ENCODE measurements at places on chromosomes 13 and 19.

DNA sequence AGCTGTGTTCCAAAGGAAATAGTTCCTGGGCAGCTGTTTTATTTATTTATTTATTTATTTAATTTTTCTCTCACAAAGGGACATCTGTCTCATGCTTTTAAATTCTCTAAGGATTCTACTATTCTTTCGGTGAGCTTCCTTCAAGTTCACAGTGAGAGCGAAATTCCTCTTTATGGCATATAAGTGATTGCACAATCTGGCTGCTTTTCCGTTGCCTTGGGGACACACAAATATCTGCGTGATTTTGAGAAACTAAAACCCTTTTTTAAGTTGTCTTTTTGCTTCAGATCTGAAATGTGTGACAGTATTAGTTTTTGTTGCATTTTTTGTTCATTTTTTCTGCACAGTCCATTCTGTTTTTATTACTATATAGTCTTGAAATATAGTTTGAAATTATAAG is 19.2 kb downstream of the ZNF486 start:
- no peak for DNase-seq

- DNase-seq, result no peak
Measured at GRCh38 chr13:54980651-54981050, 1952.0 kb downstream of the OLFM4 start.

- no peak for DNase-seq
Measured at GRCh38 chr13:32638739-32639138, 52.5 kb downstream of the PDS5B start.

DNA sequence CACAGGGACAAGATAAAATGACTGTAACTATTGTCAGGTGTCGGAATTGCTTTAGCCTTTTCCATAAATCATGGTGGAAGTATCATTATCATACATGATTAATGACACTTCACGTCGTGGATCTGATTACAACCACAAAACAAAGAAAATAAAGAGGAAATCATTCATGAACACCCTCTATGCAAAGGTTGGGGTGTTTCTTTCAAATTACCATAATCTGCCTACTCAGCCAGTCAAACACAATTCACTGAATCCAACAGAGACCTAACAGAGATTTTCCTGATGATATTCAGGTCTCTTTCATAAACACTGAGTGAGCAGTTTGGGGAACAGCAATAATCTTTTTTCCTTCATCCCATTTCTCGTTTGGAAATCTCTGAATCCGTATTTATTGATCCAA is 625.6 kb downstream of the DCT start:
- DNase-seq, result no peak

DNA sequence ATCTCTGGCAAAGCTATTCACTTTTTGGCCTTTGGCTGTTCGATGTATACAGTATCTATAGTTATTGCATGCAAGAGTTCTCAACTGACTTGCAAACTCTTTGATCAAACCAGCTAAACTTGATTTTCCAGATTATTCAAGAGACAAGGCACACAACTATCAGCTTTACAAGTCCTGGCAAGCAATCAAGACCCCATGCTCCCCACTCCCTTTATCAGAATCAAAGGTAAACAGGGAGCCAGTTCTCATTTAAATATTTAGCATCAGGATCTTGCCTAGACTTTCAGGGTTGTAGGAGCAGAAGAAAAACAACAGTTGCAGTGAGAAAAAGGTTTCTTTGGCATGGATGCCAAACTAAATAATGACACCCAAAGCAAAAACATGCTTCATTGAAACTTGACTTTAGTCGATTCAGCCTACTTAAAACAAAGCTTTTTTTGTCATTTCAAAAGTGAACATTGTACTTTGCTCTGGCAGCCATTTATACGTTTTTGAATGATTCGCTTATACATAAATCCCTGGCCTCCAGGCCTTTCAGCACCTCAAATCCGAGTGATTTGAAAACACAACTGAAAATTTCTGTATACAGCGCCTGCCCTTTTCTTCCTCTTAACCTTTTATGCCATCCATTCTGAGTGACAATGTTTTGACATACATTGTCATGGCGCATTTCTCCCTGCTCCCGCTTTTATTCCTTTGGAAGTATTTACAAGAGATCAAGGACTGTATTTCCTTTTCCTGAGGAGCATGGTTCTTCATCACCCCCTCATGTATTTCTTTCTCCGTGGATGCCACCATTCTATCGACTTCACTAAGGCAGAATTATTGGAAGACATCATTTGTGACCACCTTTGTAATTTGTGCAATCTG is 340.8 kb downstream of the KLF5 start:
- no peak for DNase-seq

DNA sequence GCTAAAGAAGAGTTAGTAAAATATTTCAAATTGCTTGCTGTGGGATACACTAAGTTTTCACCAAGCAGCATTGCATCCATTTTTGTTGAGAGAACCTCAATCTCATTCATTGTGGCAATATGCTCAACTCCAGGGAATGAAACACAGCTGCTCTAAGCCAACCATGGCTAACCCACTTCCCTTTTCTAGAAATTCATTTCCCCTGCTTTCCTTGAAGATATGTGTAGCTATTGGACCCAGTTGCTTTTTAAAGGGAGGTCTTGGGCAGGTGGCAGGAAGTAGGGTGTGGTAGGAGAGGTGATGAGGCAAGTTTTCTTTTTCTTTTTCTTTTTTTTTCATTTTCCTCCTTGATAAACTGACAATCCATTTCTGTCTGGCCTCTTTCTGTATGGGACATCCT is 452.2 kb downstream of the FGF14 start:
- no peak for DNase-seq

DNA sequence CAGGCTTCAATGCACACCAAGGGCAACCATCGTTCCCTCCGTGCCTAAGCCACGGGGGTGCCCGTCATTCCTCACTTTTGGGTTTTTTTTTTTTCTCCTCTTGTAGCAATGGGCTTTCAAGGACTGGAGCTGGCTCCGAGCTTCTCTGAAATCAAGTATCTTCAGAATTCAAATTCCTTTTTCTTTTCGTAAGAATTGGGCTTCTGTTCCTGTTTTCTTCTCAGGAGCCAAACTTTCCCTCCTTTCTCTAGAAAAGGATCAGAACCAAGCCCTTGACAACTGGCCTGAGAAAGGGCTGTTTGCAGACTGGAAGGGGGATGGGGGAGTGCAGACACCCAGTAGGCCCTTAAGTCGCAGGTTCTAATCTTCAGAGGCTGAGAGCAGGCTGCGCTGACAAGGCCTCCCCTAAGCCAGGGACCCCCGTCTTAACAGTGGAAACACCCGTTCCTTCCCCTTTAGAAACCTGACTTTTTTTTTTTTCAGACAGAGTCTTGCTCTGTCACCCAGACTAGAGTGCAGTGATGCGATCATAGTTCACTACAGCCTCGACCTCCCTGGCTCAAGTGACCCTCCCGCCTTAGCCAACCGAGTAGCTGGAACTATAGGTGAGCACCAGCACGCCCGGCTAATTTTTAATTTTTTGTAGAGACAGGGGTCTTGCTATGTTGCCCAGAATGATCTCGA is 51.6 kb downstream of the RFX2 start:
- DNase-seq, result no peak

- DNase-seq, result no peak
Measured at GRCh38 chr19:17658666-17659065, 29.5 kb downstream of the UNC13A start.

DNA sequence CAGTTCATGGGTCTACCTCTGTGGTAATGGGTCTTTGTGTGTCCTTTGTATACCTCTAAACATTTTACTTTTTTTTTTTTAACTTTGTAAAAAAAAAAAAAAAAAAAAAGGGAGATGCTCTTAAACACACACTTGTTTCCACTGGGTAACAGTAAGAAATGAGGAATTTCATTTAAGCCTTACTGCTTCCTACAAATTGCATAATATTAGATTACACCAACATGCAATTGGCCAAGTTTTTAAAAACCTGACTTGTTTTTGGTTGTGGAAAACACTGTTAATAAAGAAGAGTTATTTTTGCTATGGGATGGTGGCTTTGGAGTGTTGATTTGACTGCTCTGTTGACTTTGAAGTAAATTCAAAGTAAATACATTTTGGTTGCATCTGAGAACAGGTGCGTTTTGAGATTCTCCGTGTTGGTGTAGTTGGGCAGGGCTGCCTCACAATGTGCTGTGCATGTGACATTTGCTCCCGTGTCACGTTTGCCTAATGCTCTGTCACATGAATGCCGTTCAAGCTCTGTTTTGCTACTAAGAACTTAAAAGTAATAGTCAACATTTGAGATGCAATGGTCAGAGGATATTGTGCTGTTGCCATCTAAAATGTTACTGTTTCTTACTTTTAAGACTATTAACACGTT is 202.4 kb downstream of the LMO7 start:
- no peak for DNase-seq

GRCh38 chr19:12770922-12771321 is 4.4 kb downstream of the HOOK2 start:
- no peak for DNase-seq

DNA sequence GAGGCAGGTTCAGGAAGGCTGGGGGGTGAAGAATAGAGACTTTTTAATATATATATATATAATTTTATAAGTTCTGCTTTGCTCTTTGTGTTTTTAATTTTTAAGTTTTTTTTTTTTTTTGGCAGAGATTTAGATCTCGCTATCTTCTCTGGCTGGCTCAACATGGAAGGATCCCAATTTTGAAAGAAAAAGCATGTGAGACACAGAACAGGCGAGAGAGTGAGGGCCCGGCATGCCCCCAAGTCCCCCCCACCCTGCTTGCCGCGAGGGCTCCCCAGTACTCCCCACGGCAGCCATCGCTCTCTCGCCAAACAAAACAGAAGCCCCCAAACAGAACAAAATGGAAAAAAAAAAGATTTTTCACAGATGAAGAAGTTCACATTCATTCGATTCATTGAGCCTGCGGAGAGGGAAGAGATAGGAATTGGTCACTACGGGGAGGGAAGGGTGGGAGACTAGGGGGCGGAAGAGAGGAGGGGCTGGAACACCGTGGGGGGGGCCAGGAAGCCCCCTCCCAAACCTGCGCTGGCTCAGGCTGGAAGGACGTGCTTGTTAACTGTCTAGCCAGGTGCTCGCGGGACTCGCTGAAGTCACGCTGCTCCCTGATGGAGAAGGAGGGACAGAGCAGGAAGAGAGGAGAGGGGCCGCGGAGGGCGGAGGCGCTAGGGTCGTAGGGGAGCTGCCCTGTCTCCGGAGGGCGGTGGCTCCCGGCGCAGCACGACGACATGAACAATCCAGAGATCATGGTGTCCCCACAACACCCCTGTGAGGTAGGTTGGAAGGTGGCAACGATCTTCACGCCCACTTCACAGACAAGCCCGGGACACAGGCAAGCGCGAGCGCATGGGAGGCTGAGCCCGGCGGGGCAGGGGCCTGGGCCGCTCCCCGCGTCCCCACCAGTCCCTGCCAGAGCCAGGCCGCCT is 10.6 kb downstream of the KHSRP start:
- no peak for DNase-seq

DNA sequence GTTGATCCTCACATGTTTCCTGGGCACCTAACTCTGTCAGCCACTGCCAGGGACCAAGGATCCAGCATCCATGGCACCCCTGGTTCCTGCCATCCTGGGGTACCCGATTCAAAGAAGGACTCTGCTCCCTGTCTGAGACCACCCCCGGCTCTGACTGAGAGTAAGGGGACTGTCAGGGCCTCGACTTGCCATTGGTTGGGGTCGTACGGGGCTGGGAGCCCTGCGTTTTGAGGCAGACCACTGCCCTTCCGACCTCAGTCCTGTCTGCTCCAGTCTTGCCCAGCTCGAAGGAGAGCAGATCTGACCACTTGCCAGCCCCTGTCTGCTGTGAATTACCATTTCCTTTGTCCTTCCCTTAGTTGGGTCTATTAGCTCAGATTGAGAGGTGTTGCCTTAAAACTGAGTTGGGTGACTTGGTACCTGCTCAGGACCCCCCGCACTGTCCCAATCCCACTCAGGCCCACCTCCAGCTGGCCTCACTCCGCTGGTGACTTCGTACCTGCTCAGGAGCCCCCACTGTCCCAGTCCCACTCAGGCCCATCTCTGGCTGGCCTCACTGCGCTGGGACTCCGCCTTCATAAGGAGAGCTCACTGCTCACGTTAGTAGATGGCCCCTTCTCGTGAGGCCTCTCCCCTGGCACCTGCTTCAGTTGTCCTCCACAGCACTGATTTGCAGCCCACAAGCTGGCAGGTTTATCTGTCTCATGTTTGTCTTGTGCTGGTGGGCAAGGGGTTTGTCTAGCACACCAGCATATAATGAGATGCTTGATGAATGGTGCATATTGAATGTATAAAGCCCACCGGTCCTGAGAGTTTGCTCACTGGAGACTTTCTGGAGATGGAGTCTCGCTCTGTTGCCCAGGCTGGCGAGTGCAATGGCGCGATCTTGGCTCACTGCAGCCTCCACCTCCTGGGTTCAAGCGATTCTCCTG is 3.9 kb downstream of the RPL28 start:
- DNase-seq, result no peak

DNA sequence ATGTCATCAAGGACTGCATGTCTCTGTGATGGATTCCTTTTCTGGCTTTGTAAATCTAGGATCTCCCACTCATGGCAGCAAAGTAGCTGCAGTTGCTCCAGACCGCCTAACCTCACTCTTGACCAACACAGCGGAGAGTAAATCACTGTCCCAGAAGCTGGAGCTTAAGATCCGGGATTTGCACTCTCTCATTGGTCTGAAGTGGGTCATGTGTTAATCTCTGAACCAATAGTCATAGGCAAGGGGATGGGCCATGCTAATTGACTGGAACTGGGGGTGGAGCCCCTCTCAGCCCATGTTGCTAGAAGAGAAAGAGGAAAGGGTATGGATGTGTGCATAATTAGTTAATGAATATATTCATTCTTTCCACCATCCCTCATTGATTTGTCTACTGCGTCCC is 34.0 kb downstream of the VAV1 start:
- DNase-seq, result no peak

GRCh38 chr13:59203855-59204254 is 959.9 kb downstream of the DIAPH3 start:
- DNase-seq, result no peak

GRCh38 chr19:15633082-15633835 is 7.4 kb upstream of the CYP4F3 start:
- DNase-seq, result no peak

DNA sequence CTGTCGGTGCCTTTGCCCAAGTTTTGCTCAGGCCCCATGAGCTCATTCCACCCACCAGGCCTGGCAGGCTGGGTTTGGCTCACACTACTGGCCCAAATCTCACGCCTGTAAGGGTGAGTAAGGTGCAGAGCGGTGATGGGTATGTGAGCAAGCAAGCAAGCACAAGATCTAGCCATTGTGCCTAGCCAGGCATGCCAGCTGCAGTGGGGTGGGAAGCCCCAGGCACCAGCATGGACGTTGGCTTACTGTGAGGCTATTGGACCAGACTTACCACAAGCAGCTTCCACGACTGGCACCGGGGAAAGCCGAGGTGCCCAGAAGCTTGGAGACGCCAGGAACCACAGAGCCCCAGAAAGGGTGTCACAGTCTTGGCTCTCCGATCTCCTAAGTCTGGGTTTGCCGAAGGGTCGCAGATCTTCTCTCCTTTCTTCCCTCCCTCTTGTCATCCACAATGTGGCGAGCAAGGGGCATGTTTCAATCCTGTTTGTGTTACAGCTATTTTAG is 2659.4 kb upstream of the PCDH20 start:
- no peak for DNase-seq

DNA sequence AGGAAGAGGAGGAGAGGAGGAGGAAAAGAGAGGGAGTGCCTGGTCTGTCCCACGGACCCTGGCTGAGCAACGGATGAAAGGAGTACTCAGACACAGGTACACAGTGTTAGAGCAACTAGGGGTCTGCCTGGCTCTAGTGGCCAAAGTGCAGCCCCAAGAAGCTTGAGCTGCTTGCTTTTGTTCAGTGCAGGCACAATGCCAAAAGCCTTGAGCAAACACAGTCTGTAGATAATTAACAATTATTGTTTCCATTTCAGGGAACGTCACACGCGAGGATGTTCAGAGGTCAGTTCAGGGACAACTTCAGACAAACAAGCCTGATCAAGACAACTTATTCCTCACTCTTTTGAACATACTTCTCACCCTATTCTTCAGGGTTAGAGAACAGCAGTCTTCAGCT is 32.2 kb upstream of the ZNF726 start:
- DNase-seq, result no peak
